ENCODE measurements at places on chromosomes 16 and 17.
A peak's percentile ranks its signal among the peaks of the same experiment; 100 is the strongest.

DNA sequence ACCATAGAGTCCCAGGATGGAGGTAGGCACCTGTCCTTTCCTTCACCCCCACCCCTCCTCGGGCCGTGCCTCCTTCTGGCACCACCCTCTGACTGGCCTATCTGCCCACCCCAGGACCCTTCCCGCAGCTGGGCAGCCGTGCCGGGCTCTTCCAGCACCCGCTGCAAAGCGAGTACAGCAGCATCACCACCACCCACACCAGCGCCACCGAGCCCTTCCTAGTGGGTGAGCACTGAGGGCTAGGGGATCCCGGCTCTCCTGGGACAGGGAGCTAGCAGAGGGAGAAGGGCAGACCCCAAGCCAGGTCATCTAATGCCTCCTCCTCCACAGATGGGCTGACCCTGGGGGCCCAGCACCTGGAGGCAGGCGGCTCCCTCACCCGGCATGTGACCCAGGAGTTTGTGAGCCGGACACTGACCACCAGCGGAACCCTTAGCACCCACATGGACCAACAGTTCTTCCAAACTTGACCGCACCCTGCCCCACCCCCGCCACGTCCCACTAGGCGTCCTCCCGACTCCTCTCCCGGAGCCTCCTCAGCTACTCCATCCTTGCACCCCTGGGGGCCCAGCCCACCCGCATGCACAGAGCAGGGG is 7.8 kb downstream of the GALK1 start:
- no peak for DNase-seq

- DNase-seq, result no peak
Observed at GRCh38 chr16:89395150-89396142, 94.9 kb downstream of the ANKRD11 start.

GRCh38 chr16:87853411-87854052 is 15.8 kb downstream of the SLC7A5 start:
- peak; percentile 95 for DNase-seq

DNA sequence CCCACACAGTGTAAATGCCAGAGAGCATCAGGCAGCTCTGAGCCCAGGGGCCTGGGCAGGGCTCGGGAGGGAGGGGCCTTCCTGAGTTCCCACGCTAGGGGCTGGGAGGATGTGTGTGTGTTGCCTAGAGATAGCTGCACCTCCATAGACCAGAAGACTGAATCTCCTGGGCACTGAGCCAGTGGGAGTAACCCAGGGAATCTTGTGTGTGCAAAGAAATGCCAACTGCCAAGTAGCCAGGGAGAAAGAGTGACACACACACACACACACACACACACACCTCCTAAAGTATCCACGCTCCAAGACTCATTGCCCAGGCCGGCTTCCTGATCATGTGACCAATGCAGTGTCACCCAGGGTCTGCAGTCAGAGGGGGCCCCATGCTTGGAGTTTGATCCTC is 166.2 kb upstream of the RPL38 start:
- no peak for DNase-seq
